Brain microvascular endothelial cell (primary cell): ENCODE measurements at places on chromosomes 13 and 19.

GRCh38 chr13:76717092-76717491 is 169.1 kb downstream of the KCTD12 start:
- DNase-seq: peak; percentile 79

DNA sequence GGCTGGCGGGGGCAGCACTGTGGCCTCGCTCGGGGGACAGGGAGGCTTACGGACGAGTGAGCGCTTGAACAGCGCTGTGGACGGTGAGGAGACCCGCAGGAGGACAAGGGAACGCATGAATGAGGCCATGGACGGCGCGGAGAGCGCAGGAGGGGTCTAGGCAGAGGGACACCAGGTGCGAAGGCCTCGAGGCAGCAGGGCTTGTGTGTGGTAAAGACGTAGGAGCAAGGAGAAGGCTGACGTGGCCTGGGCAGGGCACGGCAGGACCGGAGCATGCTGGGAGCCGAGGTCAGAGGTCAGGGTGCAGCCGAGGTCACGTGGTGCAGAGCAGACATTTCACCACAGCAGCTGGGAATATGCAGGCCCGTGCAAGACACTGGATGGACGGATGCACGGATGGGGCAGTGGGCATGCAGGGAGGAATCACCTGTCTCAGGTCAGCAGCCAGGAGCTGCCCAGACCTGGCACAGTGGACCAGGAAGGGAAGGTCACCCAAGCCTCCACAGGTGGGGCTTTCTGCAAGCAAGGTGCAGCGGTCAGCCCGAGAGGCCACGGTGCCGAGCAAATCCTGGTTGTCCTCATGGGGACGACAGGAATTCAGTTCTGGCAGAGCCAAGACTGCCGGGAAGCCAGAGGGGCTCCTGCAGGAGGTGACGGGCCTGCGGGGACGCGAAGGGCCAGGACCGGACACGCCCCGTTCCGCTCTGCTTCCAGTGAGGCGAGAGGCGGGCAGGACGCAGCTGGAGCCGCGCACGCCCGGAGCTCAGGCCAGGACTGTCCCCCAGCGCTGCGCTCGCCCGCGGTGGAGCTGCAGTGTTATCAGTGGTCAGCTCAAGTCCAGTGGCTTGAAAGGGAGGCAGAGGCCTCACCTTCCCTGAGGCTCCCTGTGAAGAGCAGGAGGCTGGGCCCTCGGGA is 72.2 kb downstream of the RASA3 start:
- DNase-seq: no peak

GRCh38 chr19:36113894-36114720 is 568 bp downstream of the POLR2I start:
- DNase-seq: peak; percentile 15

GRCh38 chr13:49553888-49554287 is 31.5 kb downstream of the RCBTB1 start:
- DNase-seq: no peak

GRCh38 chr19:577439-578392 is 5.3 kb downstream of the BSG start:
- no peak for DNase-seq

DNA sequence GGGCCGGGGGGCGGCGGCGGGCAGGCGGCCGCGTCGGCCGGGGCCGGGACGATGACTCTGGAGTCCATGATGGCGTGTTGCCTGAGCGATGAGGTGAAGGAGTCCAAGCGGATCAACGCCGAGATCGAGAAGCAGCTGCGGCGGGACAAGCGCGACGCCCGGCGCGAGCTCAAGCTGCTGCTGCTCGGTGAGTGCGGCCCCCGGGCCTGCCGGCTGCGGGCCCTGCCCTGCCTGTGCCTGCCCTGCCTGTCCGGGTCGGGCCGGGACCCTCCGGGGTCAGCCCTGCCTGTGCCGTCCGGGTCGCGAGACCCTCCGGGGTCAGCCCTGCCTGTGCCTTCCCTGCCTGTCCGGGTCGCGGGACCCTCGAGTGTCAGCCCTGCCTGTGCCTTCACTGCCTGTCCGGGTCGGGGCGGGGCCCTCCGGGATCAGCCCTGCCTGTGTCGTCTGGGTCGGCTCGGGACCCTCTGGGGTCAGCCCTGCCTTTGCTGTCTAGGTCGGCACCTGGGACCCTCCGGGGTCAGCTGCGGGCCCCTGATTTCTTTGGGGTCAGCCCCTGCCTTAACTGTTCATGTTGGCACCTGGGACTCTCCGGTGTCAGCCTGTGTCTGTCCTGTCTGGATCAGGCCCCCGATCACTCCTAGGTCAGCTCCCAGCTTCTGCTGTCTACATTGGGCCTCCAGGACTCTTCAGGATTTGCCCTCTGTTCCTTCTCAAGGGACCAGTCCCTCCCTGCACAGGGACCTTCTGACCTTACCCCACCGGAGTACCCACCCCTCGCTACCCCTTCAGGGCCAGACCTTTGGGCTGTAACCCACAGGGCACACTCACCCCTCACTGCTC is 659 bp downstream of the GNA11 start:
- no peak for DNase-seq

GRCh38 chr19:43446746-43447489 is 18.5 kb downstream of the LYPD3 start:
- DNase-seq: peak; percentile 66

DNA sequence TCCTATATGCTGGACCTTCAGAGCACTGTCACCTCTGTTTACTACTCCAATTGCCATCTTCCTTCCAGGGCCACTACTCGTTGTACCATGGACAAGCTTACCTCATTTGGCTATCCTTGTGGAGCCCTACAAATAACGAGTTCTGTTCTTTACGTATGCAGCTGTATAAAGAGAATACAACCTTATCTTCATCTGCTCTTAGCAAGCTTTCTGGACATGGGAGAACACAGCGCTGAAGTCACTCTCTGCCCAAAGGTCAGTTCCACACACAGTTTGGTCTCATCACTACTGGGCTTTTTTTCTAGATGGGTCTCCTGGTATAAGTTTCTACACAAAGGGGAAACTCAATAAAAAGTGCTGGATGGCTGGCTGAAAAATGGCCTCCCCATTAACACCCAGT is 88.9 kb downstream of the CDADC1 start:
- no peak for DNase-seq
